Memory B cell (primary cell): ENCODE measurements at places on chromosomes 12 and 14.

- DNase-seq: no peak
Observed at GRCh38 chr12:53561590-53561953, 54.3 kb upstream of the NPFF start.

DNA sequence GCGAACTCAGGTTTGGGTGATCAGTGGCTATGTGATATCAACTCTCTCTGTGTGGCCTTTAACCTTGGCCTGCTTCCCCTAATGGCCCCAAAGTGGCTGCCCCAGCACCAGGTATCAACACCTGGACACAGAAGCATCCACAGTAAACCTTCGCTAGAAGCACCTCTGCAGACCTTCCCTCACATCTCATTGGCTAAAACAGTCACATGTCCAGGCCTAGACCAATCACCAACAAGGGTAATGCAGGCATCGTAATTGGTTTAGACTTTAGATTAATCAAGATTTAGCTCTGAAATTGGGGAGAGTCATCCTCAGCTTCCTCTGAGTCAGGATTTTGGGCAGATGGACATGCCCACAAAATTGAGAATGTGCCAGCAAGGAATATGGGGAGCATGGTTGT is 92.5 kb upstream of the MYL2 start:
- DNase-seq: no peak

DNA sequence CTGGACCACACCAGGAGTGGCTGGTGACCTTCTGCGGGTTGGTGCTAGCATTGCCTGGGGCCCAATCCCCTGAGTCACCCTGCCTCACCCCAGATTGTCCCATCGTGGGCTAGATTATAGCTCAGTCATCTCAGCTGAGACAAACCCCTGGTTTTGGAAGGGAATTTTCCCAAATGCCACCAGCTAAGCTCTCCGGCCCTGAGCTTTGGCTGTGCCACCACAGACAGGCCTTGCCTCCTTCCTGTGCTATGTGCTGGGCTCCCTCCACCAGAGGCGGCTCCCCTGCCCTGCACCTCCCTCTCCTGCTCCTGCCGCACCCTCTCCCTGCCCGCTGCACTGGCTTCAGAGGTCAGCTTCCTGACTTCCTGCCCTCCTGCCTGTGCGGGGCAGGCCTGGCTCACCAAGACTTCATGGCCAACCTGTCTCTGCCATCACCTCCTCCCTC is 196.3 kb downstream of the TSPAN9 start:
- DNase-seq: no peak

DNA sequence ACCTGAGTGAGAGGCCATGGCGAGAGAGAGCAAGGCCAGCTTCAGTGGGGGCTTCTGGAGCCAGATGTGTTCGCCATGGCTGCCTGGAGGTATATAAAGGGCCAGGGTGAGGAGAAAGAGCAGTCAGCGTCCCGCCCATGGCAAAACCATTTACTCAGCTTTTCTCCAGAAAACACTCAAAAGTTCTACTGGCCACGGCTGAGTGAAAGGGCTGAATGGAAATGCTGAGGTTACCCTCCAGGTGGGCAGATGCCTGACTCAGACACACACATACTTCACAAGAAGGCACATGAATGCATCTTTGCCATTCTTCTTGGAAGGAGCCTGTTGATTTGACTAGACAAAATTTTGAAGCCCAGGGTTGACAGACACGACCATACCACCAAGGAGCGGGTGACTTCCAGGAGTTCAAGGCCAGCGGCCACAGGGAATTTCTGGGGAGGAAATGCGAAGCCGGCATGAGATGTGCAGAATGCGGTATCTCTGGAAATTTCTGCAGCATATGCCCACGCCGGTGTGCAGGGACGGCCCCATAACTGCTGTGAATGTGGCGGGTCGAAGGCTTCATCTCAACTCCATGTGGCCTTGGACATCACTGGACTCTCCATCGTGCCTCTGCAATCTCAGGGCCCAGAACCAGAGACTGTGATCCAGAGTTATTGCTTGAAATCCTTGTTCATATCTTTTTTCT is at the start of gene IL31:
IL31 (minus strand) TSS at position 67 of the 691 bp plus-strand sequence; CDS start at position 18, 49 bp downstream.
- no peak for DNase-seq

GRCh38 chr12:24072302-24072701 is 122.8 kb upstream of the SOX5 start:
- DNase-seq: no peak

DNA sequence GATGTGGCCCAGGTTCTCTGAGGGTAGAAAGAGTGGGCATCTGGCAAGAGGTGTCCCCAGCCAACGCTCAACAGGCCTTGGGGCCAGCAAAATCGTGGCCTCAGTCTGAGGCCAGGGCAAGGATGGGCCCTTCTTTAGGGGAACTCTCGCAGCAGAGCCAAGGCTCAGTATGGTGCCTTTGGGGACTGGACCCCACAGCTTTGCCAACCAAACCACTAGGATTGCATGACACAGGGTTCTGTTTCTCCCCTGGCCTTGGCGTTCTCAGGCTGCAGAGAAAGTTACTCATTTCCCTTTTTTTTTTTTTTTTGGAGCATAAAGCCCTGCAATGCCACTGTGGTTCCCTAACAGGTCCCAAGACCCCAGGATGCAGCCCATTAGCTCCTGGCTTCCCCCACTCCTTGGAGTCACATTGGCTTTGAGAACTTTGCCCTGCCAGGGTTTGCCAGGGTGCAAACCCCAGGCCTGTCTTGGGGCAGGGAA is 100.6 kb downstream of the LGMN start:
- DNase-seq: no peak

DNA sequence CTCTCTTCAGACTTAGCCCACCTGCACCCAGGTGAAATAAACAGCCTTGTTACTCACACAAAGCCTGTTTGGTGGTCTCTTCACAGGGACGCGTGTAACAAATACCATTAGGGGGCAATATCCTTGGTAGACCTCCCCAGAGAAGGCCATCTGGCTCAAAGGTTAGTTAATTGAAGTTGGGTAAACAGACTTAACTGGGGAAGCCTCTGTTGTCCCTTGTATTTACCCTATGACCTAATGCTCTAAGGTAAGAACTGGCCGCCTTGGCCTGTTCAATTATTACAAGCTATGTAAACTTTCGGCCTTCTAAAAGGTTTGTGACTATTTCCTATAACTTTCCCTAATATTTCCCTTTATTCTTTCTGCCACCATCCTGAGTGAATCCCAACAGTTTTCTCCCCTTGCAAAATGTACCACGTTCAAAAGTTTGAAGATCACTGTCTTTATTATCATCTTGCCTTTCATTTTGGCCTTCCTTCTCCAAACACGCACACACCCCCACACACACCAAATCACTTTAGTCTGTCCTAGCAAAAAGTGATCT is 15.3 kb upstream of the LYZ start:
- no peak for DNase-seq

- no peak for DNase-seq
Observed at GRCh38 chr12:2383325-2384028, 330.7 kb downstream of the CACNA1C start.

GRCh38 chr14:90518941-90519256 is 122.1 kb downstream of the CALM1 start:
- peak; percentile 20 for DNase-seq

- no peak for DNase-seq
Observed at GRCh38 chr12:57219993-57220754, 3.6 kb downstream of the NXPH4 start.

- no peak for DNase-seq
Observed at GRCh38 chr14:50740856-50741255, 72.8 kb upstream of the SAV1 start.

GRCh38 chr14:96203635-96204034 is 1.0 kb upstream of the BDKRB2 start:
- DNase-seq: no peak

GRCh38 chr14:74906925-74907521 is 16.0 kb downstream of the RPS6KL1 start:
- DNase-seq: no peak

DNA sequence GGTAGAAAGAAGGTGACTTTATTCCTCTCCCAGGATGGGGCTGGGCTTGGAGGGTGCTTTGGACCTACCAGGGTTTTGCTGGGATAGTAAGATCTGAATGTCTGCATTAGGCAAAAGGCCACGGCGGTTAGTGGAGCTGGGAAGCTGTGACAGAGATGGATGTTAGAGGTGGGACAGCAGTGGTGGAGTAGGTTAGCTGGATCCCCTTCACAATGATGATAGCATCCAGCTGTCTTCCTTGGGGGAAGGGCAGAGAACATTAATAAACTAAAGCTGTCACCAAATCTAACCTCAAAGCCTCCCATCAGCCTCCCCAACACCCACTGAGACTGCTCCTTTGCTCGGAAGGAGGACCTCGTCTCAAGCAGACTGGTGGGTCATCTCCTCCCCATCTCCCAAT is 104.8 kb downstream of the GPATCH2L start:
- no peak for DNase-seq

DNA sequence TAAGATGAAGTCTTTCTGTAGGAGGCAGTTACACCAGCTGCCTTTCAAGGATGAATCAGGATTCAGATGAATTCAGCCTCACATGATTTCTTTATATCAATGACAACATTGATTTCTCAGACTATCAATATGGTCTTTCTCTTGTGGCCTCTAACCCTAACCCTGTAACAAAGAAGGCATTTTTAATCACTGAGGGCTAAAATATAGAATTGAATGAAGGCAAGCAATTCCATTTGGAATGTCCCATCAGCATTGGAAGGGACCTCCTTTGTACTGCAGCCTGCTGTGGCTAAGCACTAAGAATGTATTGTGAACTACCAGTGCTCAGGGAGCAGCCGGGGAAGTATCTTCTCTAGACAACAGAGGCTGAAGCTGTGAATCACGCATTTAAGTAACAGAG is 90.6 kb upstream of the FRMD6 start:
- DNase-seq: no peak

- DNase-seq: no peak
Observed at GRCh38 chr12:99009654-99010296, 364.7 kb downstream of the APAF1 start.

GRCh38 chr12:87802721-87803011 is 226.5 kb downstream of the C12orf50 start:
- no peak for DNase-seq

GRCh38 chr12:690466-690865 is 27.2 kb upstream of the NINJ2 start:
- no peak for DNase-seq

GRCh38 chr14:60302663-60303062 is 53.6 kb downstream of the PPM1A start:
- DNase-seq: no peak

- DNase-seq: no peak
Observed at GRCh38 chr14:89232265-89233070, 184.6 kb downstream of the FOXN3 start.

DNA sequence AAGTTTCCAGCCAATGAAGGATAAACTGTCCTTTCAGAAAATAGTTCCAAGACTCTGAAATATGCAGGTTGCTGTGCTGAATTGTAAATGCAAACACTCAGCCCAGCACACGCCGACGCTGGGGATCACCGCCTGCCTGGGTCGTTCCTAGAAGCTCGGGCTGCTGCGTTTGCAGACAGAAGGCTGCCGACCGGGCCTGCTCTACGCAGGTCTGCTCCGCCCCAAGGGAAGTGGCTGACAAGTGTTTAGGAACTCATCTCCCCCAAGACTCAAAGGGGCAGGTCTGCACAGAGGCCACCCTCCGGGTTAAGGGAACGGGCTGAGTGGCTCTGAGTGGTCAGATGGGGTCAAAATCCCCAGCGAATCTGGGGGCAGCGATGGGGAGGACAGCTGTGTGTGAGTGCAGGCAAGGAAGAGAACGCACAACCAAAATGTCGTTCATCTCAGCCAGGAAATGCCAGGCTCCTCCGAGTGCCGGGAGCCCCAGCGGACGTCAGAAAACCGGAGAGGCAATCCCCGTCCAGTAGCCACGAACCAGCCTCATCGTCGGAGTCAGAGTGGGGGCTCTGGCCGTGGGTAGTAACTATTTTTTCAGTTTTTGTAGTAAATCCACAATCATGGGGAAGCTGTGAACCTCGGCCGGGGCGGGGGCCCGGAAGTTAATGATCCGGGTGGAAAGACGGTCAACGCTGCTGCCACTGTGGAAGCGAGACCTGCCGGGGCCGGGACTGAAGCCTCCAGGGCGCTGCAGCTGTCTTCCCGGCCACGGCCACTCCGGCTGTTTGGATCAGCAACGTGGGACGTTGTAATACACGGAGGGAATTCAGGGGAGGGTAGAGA is 6.0 kb downstream of the GALNT9 start:
- no peak for DNase-seq

DNA sequence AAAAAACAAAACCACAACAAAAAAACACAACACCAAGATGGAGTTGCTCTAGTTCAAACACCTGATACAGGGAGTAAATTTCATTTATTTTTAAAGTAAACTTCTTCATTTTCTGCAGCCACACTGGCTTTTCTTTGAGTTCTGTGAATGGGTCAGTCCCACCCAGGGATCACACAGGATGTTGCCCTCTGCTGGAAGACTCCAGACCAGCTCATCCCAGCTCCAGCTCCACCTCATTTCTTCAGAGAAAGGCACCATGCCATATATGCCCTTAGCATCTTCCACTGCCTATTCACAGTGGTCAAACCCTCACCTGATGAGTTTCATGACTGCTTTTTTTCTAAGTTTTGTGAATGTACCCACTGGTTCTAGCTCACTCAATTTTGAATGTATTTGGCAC is 8.0 kb downstream of the GLIPR1 start:
- DNase-seq: no peak

DNA sequence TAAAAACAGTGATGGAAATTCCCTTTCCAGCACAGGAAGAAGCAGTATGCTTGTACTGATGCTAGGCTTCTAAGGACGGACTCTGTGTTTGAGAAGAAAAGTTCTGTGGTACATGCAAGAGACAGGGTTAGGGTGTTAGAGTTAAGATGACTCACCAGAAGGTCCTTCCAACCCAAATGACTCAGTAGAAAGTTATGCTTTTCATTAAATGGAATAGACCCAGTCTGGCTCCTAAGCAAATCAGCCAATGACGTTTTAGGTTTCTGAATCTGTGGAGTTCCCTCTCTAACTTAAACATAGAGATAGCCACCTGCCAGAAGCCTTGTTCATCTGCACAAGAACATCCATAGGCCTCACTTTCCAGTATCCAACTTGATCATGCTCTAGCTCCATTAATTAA is 5.7 kb downstream of the PTHLH start:
- DNase-seq: no peak

DNA sequence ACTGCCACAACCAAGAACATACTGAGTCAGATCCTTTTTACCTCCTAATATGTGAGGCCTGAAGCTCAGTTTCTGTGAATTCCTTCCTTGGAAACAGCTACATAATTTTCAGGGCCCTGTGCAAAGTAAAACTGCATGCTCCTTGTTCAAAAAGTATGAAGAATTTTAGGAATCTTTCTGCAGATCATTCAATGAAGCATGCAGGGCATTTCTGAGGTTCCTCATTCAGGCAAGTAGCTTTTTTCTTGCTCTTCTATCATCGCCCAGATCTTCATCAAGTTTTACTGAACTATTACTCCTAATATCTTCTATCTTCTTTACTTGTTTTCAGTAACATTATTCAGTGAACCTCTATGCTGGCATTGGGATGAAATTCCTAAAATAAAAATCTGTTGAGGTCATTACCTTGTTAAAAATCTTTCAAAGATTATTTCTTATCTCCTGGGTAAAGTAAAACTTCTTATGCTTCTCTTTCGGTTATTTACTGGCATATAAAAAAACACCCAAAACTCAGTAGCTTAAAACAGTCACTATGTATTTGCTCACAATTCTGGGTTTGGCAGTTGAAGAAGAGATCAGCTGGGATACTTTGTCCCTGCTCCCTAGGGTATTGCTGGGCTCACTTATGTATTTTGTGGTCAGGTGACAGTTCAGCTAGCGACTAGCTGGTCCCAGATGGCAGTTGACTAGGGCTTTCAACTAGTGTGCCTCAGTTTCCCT is 42.6 kb upstream of the KRR1 start:
- DNase-seq: no peak

GRCh38 chr14:91371011-91371989 is 46.3 kb downstream of the CCDC88C start:
- DNase-seq: no peak
